ENCODE measurements at places on chromosomes 11 and 22.

DNA sequence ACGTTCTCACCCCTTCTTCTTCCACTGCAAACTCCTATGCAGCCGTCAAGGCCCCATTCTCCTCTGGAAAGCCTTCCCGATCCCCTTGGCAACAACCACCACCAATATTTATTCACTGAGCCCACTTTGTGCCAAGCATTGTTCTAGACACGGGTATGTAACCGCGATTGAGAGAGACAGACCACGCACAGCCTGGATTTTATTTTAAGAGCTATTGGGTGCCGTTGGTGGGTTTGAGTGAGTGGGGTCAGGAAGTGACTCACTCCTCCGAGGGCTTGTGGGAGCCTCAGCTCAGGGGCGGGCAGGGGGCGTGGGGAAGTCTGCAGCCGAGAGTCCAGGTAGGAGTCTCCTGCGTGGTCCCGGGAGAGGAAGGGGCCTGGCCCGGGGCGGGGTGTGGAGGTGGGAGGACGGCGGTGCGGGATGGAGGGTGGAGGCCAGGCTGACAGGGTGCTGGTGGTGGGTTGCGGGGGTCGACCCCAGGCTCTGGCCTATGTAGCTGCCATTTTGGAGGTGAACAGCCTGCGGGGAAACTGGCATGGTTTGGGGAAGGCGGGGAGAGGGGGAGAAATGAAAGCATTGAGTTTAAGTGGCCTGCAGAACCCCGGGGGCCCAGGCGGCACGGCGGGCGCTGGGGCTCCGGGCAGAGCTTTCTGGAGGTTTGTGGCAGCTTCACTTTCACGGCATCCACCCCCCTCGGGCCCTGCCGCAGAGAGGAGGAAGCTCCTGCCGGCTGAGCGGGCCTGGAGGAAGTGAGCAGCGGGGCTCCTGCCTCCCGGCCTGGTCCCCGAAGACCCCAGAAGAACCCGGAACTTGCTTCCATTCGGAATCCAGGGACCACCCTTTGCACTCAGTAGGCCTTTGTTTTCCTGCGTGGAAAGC is 547 bp downstream of the PARVG start:
- no peak for DNase-seq

GRCh38 chr11:129855086-129855485 is 39.4 kb downstream of the TMEM45B start:
- no peak for DNase-seq

GRCh38 chr11:11965192-11965591 is 43.2 kb downstream of the DKK3 start:
- no peak for DNase-seq

DNA sequence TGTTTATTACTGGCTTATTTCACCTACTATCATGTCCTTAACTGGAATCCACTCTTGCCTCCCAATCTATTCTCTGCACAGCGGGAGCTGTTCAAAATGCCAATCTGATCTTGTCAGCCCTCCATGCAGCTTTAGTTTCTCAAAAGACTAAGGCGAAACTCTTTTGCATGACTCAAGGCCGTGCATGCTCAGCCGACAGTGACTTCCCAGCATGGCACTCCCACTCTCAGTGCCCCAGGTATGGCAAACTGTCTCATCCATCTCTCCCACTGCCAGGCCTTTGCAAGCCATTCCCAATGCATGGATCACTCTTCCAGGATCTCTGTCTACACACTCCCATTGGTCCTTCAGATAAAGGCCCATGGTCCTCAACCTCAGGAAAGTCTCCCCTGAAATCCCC is 245.9 kb downstream of the LARGE1 start:
- no peak for DNase-seq
